ENCODE measurements at places on chromosomes 6 and 20. TPM values are rescaled to one million over a fixed set of nuclear protein-coding genes. Genes with fewer than 3 reads are reported as not detected.

DNA sequence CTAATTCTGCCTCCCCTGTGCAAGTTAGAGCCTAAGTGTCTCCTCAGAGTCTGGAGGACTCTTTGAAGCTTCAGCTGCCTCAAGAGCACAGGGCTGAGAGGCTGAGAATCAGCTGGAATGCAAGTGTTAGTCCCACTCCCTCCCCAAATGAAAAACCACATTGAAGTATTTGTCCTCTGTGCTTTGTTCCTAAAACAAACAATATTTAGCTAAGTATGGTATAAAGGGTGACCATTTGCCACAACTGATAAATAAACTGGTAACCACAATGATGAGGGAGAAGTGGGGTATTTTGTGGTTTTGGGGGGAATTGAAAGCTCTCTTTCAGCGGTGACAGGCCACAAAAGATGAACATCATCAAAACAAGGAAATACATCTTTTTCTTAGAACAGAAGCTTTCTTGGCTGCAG, 91.7 kb upstream of the HDDC2 start:
- DNase-seq, result no peak

GRCh38 chr6:142353690-142354089, 51.9 kb downstream of the ADGRG6 start:
- DNase-seq, result no peak

DNA sequence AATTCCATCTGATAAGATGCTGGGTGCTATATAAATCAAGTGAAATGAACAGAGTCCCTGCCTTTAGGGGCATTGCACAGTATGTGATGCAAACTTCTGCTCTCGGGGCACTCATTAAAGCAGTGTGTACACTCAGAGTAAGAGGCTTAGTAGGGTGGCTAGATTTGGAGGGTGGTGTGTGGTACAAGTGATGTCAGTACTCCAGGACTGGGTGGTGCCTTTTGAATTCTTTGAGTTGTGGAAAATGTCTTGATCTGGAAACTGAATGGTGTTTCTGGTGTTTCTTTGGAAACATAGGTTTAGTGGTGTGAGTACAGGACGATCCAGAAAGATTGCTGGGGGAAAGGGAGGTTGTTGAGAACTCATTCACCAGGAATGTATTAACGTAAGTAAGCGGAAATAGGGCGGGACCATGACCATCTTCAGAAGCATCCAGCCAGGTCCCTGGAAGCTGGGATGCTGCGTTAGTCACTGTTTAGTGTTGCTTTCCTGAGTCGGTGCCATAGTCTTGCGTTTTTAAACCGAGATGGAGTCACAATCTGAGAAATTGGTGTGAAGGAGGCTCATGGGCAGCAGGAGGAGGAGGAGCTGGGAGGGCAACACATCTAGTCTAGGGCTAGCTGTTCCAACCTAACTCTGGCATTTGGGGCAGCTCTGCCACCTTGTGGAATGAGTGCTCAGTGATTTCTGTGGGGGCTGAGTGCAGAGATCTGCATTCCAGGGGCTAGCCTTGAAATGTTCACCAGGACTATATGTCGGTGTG, 70.3 kb downstream of the SCAND1 start:
- peak; percentile 100 for DNase-seq

- DNase-seq, result no peak
These were observed 195.1 kb downstream of the PRKN start for GRCh38 chr6:162532283-162533008.

DNA sequence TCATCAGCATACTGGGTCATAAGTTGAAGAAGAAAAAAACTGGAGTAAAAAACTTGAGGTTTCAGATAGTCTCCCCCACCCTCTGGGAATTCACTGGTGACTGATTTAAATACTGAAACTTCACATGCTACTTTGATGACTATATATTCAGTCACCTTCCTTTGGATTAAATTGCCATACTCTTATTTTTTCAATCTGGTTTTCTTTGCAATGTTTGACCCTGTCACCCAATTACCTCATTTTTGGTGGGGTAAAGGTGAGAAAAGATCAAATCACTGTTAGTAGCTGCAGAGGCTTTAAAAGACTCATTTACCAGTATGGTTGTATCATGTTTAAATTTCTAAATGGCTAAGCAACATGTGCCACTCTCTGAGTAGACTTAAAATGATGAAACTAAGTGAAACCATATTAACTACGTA, 862.7 kb upstream of the FLRT3 start:
- peak; percentile 73 for DNase-seq

DNA sequence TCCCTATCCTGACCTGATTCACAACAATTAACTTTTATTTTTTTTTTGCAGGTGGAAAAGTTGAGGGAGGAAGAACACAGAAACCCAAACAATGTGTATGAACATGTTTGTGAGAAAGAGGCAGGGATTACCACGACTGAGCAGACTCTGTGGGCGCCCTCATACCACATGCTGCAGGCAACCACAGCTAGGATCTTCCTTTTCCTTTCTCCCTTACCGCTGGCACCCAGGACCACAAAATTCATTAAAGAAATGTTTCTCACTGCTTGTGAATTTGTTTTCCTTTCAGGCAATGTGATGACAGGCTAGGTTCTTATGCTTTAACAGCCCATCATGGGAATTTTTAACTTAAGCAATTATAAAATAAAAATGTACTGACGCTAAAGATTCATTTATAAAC, 287.1 kb downstream of the GMDS start:
- no peak for DNase-seq

DNA sequence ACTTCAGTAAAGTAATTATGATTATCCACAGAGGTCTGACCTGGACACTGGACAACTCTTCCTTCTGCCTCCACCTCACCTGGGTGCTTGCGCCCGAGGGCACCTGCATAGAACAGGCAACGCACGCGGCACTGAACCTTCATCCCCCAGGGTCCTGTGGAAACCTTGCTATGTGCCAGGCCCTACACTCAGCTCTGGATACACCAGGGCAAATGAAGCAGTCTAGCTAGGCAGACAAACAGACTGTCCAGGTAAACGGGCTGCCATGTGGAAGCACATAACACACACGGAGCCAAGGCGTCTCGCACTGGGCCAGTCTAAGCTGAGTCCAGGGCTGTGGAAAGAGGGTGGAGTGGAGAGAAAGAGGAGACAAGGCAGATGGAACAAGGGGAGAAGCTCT, 109.3 kb upstream of the AFDN start:
- DNase-seq, result no peak

DNA sequence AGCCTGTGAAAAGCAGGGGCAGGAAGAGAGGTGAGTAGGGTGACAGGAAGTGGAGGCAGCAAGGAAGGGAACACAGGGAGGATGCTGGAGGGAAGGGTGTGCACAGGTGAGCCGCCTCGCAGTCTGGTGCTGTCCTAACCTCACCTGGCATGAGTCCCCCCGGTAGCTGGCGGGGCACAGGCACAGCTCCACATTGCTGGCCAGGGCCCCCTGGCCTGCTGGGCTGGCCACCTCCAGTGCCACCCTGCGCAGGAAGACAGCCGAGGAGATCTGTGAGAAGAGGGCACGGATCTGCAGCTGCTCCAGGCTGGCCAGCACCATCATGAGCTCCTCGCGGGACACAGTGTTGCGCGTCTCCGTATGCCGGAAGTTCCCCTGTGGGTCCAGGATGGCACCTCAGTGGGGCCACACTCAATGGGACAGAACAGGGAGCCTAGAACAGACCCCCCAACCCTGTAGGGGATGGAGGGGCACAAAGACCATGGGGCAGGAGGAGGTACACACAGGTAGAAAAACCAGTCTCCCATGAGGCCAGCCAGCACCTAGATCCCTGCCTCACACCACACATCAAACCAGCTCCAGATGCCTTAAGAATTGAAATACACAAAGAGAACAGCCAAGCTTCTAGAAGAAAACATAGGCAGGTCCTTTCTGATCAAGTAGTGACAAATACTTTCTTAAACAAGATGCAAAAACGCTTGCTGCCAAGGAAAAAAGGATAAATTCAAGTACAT, 22.5 kb downstream of the ADRM1 start:
- DNase-seq, result no peak

- no peak for DNase-seq
These were observed 279.1 kb upstream of the THEMIS start for GRCh38 chr6:128179876-128180438.

TPX2 gene
- 183 TPM for total RNA-seq

KIF13A gene
- total RNA-seq, result 26.1 TPM

GGTLC1 gene
- not detected for total RNA-seq

FAM229B gene
- 5.0 TPM for total RNA-seq

PAX1 gene
- not detected for total RNA-seq
